ENCODE measurements at places on chromosomes 7 and 10. TPM values are rescaled to one million over a fixed set of nuclear protein-coding genes. Genes with fewer than 3 reads are reported as not detected.
A peak's percentile ranks its signal among the peaks of the same experiment; 100 is the strongest.

DNA sequence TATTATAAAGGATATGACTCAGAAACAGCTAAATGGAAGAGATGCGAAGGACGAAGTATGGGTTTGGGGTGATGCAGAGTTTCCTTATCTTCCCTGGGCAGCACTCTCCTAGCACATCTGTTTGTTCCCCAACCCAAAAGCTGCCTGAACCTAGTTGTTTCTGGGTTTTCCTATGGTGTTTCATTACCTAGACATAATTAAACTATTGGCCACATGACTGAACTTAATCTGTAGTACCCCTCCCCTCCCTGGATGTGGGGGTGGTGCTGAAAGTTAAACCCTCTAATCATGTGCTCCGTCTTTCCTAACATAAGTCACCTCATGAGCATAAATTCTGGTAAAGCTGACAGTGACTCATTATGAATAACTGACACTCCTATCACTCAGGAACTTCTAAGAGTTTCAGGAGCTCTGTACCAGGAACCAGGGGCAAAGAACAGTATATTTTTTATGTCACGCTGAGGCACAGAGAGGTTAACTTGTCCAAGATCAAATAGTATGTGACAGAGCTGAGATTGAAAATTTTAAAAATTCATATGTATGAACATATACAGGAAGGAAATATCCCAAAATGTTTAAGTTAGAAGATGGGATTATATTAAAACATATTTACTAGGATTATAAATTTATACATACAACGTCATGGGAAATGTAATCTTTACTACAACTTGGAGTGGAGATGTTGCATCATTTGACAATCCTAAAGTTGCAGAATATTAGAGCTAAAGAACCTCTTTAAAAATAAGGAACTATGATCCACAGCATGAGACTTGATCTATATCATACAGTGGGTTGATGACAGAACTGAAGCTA, 4.8 kb downstream of the STRIP2 start:
- DNase-seq: no peak

The TMEM229A gene
- 0.09 TPM for polyA plus RNA-seq

DNA sequence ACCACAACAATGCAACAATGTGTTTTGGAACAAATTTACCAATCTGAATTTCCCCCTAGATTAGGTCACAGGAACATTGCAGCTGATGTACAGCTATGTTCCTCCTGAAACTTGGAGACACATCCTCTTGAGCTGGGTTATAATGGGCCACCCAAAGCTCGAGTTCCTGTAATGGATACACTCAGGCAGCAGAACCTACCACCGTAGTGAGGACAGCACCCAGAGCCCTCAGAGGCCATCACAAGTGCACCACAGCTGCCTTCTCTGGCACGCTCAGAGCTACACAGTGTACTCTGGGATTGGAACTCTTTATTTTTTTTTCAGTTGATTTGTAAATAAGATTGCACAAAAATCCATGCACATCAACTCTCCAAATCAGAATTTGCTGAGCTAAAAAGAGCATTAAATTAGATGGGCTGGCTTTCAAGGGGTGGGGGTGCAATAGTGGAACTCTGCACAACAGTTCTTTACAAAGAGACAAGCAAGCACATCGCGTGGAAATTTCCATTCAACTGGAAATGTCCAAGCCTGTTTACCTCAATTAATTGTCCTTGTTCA, 56.7 kb downstream of the EGFR start:
- DNase-seq: peak; percentile 69

- DNase-seq: no peak
These were observed 18.0 kb downstream of the TAS2R40 start for GRCh38 chr7:143239813-143240212.

DNA sequence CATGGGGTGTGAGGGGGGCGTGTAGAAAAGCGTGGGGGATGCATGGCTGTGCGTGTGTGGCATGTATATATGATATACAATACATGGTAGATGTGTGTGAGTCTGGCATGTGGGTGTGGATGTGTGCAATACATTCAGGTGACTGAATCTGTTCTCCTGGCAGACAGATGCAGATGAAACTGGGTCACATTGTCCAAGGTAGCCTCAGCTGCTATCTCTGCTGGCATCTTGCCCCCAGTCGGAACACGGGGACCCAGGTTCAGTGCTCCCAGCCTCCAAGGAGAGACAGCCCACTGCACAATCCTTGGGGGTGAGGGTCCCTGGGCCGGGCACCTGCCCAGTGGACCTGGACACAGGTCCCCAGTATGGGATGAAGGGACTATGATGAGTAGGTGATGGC, 12.4 kb upstream of the SRRM3 start:
- no peak for DNase-seq

The EBLN1 gene
- not detected for polyA plus RNA-seq

GRCh38 chr7:64811767-64812166, 17.5 kb downstream of the ZNF138 start:
- DNase-seq: no peak

DNA sequence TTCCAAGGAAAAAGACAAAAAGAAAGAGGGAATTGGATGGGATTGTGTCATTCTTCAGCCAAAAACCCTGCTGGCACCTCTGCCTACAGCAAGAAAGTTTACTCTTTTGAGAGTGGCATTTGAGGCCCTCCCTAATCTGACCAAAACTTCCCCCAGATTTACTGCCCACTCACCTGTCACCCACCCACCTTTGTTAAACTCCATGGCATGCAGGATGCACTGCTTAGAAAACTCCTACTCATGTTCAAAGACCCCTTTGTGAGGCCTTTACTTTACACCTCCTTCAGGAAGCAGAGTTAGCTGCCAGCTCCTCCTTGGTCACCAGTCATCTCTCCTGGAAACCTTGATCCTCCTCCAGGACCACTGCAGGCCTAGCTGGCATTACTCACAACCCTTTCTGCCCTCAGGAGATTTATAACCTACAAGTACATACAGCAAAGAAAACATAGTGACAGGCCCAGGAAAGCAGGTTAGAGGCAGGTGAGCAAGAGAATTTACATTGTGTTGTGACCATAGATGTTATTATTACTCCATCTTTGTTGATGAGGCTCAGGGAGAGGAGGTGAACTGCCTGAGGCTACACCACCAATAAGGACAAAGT, 10.3 kb upstream of the PLAC9 start:
- no peak for DNase-seq

DNA sequence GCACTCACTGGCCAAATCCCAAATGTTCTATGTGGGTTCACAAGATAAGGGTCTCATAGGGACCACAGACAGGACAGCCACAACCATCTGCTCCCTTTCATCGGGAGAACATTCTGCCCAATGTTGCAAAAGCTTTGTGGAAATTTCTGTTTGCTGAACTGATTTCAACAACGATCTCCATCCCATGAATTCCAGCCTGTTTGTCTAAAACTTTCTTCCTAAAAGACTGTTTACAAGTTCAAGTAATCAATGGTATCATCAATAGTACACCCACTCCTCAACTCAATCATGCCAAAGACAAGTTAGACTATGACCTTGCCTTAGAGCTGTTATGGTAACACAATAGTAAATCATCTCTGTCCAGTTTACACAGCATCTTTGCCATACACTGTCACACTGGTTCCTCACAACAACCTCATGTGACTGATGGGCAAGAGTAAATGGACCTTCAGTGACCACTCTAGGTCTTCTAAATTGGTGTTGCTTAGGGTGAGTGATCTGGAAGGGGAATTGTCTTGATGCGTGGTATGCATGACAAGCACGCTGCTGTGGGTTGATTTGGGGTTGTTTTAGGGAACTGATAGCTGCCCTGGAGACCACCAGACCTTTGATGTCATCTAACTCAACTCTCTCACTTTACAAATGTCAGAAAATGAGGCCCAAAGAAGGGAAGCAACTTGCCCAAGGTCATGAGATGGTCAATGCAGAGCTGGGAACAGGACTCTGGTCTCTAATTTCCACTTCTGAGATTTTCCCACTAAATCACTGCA, 95.1 kb downstream of the PPP1R3C start:
- no peak for DNase-seq
